Naive thymus-derived CD4-positive, alpha-beta T cell (primary cell): ENCODE measurements at places on chromosomes 6 and 20.

- DNase-seq: no peak
These were observed 6.2 kb downstream of the KDM1B start for GRCh38 chr6:18161431-18161830.

- no peak for DNase-seq
These were observed 196.3 kb downstream of the EPM2A start for GRCh38 chr6:145538989-145539388.

- no peak for DNase-seq
These were observed 71.7 kb upstream of the GTSF1L start for GRCh38 chr20:43798291-43799149.

GRCh38 chr6:164378330-164378729, 931.1 kb downstream of the C6orf118 start:
- no peak for DNase-seq

DNA sequence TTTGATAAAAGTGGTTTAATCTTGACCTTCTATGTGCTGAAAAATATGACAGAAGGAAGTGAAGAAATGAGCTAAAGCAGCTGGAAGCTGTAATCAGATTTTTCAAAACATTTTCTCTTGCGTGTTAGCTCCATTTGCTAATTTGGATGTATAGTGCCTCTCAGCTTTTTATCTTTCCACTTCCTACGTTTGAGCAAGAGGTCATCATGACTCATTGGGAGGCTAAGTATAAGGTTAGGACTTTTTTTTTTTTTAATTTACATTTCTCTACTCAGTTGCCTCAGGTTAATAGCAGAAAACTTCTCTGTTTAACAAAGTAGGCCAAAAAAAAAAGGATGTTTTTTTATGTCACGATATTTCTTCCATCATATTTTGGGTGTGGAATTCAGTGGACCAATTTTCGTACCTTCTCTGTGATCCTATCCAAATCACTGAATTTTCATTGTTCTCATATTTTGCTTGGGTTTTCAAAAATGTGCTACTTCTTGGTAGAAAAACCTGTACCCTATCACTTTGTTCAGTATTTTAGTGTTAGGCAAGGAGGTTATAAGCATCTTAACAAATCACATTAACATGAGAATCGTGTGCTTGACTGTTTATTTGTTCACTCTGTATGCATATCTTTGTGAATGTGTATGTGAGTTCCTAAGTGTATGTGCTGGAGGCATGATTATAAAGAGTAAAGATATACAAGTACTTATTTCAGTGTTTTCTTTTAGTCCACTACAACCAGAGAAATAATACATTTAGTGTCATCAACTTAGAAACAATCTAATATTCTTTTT, 1028.3 kb upstream of the EYS start:
- DNase-seq: no peak

DNA sequence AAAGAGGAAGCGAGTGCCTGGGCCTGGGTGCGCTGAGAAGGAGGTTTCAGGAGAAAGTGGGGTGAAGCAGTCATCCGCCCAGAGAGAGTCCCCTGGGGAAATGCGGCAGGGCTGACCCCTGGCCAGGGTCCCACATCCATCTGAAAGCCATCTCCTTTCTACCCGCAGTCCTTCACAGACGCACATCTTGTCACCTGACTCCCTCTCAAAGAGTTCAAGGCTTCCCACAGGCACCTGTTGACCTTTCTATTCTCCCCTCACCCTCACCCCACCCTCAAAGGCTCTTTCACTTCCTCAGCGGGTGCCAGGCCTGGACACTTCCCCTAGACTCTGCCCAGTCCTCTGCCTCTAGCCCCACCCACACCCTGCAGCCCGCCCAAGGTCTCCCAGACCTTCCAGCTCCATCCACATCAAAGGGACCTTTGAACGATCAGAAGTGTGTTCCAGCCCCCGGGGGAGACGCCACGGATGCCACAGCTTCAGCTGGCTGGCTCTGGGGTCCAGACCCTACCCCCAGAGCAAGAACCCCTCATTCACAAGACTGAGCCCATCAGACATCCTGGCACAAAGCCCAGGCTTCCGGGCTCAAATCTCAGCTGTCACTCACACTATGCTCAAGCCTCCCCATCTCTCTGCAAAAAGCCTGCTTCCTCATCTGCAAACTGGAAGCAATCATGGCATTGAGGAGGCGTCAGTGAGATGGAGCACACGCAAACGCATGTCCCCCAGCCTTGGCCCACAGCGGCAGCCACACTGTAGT, 2.1 kb downstream of the CTSZ start:
- peak; percentile 53 for DNase-seq

- DNase-seq: no peak
These were observed 137.9 kb upstream of the EXOC2 start for GRCh38 chr6:830667-831327.

- no peak for DNase-seq
These were observed 721.9 kb upstream of the HS3ST5 start for GRCh38 chr6:115064680-115065079.

DNA sequence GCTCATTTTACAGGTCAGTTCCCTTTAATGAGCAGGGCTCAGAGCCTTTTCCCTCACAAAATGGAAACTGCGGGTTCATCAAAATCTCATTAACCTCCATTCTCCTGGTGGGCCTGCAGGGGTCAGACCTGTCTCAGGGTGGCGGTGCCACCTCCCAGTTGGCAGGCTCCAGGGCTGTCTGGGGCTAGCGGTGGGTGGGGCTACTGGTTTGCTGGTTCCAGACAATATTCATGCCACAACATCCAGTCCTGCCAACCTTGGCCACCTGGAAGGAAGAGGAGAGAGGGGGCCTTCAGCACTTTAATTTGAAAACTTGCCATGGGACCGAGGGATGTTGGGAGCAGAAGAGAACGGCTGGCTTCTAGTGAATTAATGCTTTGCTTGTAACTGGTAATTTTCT, 41.9 kb upstream of the CTNNBL1 start:
- DNase-seq: no peak

DNA sequence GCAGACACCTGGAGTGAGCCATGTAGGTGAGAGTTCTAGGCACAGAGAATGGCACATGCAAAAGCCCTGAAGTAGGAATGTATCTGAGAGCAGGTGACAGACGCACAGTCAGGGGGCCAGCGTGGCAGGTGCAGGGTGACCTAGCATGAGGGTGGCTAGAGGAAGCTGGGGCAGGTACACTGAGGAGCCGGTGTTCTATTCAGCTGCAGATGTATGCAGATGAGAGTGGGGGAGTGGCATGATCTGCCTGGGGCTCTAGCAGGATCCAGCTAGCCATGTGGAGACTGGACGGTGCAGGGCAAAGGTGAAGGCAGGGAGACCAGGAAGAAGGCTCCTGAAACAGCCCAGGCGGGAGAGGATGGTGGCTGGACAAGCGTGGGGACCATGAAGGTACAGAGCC, 10.7 kb downstream of the PEDS1 start:
- DNase-seq: no peak

GRCh38 chr20:48025661-48026060, 240.4 kb upstream of the SULF2 start:
- no peak for DNase-seq

DNA sequence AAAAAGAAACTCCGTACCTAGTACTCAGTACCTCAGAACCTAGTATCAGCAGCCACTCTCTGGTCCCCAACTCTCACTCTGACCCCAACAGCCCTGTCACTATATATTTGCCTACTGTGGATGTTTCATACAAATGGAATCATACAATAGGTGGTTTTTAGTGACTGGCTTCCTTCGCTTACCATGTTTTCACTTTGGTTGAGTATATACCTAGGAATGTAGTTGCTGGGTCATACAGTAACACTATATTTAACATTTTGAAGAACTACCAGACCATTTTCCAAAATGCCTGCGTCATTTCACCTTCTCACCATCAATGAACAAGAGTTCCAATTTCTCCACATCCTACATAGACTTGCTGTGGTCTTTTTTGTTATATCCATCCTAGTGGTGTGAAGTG, 283.2 kb downstream of the GMDS start:
- DNase-seq: no peak

GRCh38 chr20:61810066-61810737, 255.5 kb downstream of the TAF4 start:
- no peak for DNase-seq

DNA sequence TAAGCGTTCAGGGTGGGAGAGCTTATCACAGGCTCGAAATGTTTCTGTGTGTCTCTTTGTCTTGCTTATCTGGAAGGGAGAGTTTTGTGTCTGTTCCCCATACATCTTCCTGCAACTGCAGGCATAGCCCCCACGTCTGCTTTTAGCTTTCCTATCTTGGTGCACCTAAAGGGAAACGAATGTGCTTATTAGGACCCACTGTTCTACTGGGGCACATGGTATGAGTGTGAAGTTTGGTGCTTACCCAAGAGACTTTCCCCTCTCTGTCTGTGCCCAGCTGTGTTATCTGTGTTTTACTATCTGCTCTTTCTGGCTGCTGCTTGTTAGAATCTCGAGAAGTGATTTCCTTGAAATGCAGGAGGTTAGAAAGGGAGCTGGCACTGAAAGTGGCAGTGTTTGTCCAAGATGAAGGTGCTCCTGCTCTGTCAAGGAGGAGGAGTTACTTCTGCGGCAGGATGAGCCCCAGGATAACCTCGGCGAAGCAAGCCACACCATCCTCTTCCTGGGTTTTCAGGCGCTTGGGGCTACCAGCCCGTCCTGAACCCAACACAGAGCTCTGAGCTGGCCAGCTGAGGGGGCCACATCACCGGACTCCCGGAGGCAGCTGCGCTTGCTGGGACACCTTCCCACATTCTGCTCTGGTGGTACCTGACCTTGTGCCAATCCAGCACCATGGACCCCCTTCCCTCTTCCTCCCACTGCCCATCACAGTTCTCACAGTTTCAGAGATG, 23.4 kb downstream of the DYNLT1 start:
- DNase-seq: no peak

- no peak for DNase-seq
These were observed 328.4 kb upstream of the CNR1 start for GRCh38 chr6:88494401-88495140.

DNA sequence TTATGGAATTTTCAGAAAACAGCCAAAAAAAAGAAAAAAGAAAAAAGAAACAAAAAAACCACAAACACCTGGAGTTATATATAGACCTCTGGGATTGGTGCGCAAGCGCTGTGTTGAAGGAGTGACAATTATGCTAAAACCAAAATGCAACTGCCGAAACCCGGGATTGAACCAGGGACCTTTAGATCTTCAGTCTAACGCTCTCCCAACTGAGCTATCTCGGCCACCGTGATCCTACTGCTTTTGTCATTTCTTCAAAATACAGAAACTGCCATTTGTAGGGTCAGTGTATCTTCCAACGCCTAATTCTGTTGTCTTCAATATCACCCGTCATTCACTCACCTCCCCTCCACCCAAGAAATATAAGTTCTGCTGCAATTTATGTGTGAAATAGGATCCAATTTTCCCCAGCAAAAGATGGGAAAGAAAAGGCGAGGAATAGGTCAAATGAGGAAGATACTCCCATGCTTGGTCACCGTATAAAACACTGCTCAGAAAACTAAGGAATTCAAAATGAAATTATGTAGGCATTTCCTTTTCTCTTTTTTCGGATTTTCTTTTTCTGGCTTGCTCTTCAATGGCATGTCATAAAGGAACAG, 116.0 kb downstream of the TRIM27 start:
- DNase-seq: no peak

- no peak for DNase-seq
These were observed 80.8 kb upstream of the EYS start for GRCh38 chr6:65787787-65788186.

- DNase-seq: no peak
These were observed 137.6 kb upstream of the RIN2 start for GRCh38 chr20:19620446-19620845.

DNA sequence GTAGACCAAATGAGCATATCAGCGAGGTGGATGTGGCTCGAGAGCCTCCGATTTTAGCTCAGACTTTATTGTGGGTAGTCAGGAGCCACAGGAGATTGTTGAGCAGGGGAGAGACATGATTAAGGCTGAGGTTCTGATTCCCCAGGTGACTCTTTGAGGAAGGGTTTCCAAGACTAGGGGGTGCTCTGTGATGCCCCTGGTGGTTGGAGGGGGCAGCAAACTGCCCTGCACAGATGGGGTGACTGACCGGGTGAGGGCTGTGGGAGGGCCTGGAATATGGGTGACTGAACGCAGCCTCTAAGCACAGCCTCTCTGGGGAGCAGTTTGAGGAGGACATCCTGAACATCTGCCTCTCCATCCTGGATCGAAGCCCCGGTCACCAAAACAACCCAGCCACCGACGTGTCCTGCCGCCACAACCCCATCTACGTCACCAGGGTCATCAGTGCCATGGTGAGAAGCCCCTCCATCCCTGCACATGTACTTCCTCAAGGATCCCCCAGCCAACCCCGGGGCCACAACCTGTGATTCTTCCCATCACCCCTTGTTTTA, 17.0 kb downstream of the TGM6 start:
- DNase-seq: no peak

DNA sequence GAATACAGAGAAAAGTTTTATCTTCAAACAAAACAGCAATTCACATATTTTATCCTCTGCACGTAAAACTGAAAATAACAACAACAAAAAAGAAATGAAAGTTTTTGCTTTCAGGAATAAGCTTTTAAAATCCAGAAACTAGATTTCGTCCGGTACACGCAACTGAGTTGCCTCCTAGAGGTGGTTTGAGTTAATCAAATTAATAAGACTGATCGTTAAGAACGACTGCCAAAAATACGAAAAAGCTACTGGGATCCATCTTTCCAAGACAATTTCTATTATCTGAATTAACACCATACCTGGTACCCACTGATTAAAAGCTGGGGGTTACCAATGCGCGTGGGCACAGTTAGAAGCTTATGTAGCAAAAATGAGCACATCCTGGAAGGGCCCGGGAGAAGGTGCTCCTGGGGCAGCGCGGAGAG, 669 bp downstream of the PDCD2 start:
- DNase-seq: no peak

DNA sequence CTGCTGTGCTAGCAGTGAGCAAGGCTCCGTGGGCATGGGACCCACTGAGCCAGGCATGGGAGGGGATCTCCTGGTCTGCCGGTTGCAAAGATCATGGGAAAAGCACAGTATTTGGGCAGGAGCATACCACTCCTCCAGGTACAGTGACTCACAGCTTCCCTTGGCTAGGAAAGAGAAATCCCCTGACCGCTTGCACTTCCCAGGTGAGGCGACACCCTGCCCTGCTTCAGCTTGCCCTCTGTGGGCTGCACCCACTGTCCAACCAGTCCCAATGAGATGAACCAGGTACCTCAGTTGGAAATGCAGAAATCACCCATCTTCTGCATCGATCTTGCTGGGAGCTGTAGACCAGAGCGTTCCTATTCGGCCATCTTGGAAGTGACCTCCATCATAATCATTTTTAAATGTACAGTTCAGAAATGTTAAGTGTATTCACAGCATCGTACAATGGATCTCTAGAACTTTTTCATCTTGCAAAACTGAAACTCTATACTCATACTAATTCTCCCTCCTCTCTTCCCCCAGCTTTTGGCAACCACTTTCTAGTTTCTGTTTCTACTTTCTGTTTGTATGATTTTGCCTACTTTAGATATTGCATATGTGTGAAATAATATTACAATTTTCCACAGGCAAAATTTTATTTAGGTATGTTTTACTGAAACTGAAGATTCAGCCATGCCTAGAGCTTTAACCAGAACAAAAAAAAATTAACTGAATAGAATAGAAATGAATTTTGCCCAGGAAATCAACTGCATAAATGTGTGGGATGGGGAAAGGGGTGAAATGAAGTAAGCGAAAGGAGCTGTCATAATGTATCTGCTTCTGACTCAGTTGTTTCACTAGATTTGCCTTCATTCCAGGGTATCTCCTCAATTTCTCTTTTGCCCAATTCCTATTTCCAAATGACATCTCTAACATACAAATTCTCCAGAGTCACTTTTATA, 100.0 kb downstream of the RWDD2A start:
- DNase-seq: no peak

- no peak for DNase-seq
These were observed 135.8 kb upstream of the CENPW start for GRCh38 chr6:126204126-126204525.
